ENCODE measurements at places on chromosomes 1 and 21.
A peak's percentile ranks its signal among the peaks of the same experiment; 100 is the strongest.

DNA sequence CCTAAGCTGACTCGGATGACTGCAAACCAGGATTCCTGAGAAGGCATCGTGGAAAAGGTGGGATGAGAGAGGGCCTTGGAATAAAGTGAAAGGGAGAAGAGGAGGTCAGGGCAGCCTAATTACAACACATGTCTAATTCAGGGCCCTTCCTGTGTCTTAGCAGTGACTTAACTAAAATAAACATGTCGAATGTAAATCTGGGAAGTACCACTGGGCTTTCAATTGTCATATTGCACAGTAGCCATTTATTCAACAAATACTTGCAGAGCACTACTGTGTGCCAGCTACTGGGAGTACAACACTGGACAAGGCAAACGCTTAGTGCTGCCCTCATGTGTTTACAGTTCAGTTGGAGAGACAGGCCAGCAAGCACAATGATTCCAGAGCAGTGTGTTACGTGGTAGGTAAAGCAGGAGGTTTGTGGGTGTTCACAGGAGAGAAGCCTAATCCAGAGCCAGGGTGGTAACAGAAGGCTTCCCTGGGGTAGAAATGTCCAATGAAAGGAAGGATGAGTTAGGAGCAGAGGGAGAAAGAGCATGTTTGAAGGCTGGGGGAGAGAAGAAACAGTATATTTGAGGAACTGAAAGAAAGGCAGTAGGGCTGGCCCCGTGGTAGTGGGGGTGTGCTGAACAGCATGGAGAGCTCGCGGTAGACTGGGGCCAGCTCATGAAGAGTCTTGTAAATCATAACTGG lies 38.0 kb upstream of the RASAL2 start:
- H3K4me1 ChIP-seq, result peaks cover 8% of the 10 kb centered on the region
- H3K36me3 ChIP-seq, result no peaks in the 10 kb centered on the region
- DNase-seq, result peak; percentile 28
- H3K27me3 ChIP-seq, result no peaks in the 10 kb centered on the region

- H3K27ac ChIP-seq, result no peak overlapping the region
- H3K36me3 ChIP-seq, result peaks cover 25% of the 10 kb centered on the region
- no peak overlapping the region for H3K4me3 ChIP-seq
- peak; percentile 81 for DNase-seq
- no peaks in the 10 kb centered on the region for H3K27me3 ChIP-seq
Measured at GRCh38 chr1:152029144-152029928, 7.5 kb downstream of the S100A11 start.

GRCh38 chr1:156652131-156652991 lies 10.4 kb downstream of the BCAN start:
- no peak overlapping the region for H3K27ac ChIP-seq
- no peaks in the 10 kb centered on the region for H3K36me3 ChIP-seq

DNA sequence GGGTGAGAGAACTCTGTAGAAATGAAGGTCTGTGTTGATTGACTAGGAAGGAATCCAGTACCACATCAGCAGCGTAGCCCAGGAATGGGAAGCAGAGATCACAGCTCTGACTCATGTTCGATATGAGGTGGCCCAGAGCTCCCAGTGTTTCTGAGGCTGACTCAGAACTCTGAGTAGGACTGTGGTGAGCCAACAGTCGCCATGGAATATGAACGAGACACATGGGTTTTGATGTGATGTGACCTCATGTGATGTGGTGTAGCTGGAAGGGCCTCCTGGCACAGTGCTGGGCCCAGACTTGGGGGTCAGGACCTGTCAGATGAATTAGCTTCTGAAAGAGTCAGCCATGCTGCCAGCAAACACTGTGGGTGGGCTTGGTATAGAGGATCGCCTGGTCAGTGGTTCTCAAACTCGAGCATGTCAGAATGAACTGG lies 237.0 kb downstream of the MRPL39 start:
- no peak overlapping the region for H3K4me3 ChIP-seq
- no peaks in the 10 kb centered on the region for H3K36me3 ChIP-seq
- H3K27me3 ChIP-seq, result no peaks in the 10 kb centered on the region
- H3K4me1 ChIP-seq, result no peaks in the 10 kb centered on the region
- no peak for DNase-seq
- no peak overlapping the region for H3K27ac ChIP-seq

DNA sequence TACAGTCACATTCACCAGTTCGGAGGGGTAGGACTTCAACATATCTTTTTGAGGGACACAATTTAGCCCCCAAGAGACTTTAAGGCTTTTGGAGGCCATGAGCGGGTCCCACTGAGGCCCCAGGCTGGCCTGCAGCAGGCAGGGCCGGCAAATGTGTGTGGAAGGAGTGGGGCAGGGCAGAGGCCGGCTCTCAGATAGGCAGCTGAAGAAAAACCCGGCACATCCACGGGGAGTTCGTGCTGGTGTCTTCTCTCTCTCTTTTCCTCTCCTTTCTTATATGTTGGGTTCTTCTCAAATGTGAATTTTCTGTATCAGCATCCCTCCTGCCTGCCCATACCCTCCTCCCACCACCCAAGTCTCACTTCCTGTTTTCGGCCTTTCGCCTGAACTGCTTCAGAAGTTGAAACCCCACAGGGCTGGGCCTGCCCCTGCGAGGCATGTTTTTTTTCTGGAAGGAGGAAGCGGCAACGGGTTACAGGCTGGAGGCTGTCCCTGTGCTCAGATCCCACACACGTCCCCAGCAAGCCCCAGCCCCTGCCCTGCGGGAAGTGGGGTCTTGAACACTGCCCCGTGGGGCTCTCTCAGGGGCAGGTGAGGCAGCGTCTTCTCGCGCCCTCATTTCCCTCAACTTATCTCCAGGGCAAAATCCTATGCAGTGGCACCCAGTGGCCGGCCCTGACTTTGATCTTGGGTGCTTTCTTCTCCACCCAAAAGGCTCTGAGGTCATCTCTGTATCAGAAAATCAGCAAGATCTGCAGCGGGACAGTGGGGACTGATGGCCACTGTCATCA lies 9.7 kb upstream of the UMODL1 start:
- H3K27me3 ChIP-seq, result no peaks in the 10 kb centered on the region
- peaks cover 5% of the 10 kb centered on the region for H3K4me1 ChIP-seq
- H3K27ac ChIP-seq, result no peak overlapping the region
- peak; percentile 17 for DNase-seq
- H3K4me3 ChIP-seq, result no peak overlapping the region
- no peaks in the 10 kb centered on the region for H3K36me3 ChIP-seq

GRCh38 chr1:186295980-186296379 lies 79.1 kb downstream of the TPR start:
- H3K4me3 ChIP-seq, result no peak within 1 kb of the TSS
- no peaks in the 10 kb centered on the region for H3K4me1 ChIP-seq
- no peaks in the 10 kb centered on the region for H3K36me3 ChIP-seq
- H3K27ac ChIP-seq, result no peak within 1 kb of the TSS
- no peaks in the 10 kb centered on the region for H3K27me3 ChIP-seq

DNA sequence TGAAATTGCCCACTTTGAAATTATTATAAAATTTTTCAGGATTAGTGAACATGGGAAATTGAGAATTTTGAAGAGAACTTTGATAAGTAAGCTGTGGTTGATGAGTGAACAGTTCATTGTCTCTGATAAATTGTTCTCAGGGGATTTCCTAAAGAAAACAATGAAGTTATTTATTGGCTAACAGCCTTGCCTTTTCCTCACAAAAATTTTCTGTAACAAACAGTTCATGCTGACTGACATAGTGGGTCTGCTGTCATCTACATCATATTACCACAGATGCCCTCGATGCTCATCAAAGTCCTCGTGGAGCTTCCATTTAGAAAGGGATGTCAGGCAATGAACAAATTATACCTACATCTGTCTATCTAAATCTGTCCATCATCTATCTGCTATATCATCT lies 113.4 kb downstream of the PTBP2 start:
- DNase-seq, result no peak
- no peaks in the 10 kb centered on the region for H3K36me3 ChIP-seq
- no peak overlapping the region for H3K4me3 ChIP-seq
- H3K27me3 ChIP-seq, result no peaks in the 10 kb centered on the region

GRCh38 chr1:17363351-17363750 lies 8.6 kb upstream of the PADI6 start:
- peak overlapping the region; percentile 57 for H3K4me3 ChIP-seq
- H3K4me1 ChIP-seq, result no peaks in the 10 kb centered on the region
- H3K36me3 ChIP-seq, result no peaks in the 10 kb centered on the region
- no peak for DNase-seq

GRCh38 chr1:200128944-200129879 lies 101.7 kb downstream of the NR5A2 start:
- H3K4me1 ChIP-seq, result no peaks in the 10 kb centered on the region
- no peaks in the 10 kb centered on the region for H3K36me3 ChIP-seq
- DNase-seq, result no peak
- H3K27ac ChIP-seq, result no peak overlapping the region

DNA sequence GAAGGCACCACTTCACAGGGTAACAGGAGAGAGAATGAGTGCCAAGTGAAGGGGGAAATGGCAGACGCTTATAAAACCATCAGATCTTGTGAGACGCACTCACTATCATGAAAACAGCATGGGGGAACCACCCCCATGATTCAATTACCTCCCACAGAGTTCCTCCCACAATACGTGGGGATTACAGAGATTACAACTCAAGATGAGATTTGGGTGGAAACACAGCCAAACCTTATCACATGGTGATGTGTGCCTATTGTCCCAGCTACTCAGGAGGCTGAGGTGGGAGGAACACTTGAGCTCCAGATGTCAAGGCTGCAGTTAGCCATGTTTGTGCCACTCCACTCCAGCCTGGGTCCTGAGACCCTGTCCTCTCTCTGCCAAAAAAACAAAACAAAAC lies 56.0 kb upstream of the DSCAM start:
- no peak overlapping the region for H3K27ac ChIP-seq
- no peak for DNase-seq
- H3K27me3 ChIP-seq, result no peaks in the 10 kb centered on the region
- H3K36me3 ChIP-seq, result no peaks in the 10 kb centered on the region
- no peaks in the 10 kb centered on the region for H3K4me1 ChIP-seq

- DNase-seq, result no peak
- H3K4me3 ChIP-seq, result no peak overlapping the region
- no peaks in the 10 kb centered on the region for H3K36me3 ChIP-seq
- H3K27ac ChIP-seq, result peak overlapping the region; percentile 5
- H3K27me3 ChIP-seq, result no peaks in the 10 kb centered on the region
Measured at GRCh38 chr1:94883691-94884090, 43.2 kb downstream of the CNN3 start.

- no peak overlapping the region for H3K27ac ChIP-seq
- no peak overlapping the region for H3K4me3 ChIP-seq
- DNase-seq, result no peak
- no peaks in the 10 kb centered on the region for H3K27me3 ChIP-seq
Measured at GRCh38 chr1:3817138-3817740, 20.9 kb upstream of the LRRC47 start.

DNA sequence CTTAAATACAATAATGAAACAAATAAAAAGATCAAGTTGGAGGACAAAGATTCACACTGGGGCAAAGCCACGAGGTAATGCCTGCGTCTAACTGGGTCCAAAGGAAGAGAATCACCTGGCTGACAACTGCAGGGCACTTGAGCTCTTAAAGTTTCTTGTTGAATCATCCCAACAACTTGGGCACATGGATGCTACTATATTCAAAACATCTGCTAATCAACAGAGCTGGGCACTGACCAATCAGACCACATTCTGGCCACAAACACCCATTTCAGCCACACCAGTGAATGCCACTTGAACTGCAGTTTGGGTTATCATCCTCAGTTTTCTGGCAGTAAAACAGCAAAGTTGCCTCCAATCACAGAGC lies 51.0 kb downstream of the ABCA4 start:
- H3K36me3 ChIP-seq, result no peaks in the 10 kb centered on the region
- no peak overlapping the region for H3K4me3 ChIP-seq
- peaks cover 16% of the 10 kb centered on the region for H3K4me1 ChIP-seq
- H3K27me3 ChIP-seq, result no peaks in the 10 kb centered on the region
- DNase-seq, result no peak

DNA sequence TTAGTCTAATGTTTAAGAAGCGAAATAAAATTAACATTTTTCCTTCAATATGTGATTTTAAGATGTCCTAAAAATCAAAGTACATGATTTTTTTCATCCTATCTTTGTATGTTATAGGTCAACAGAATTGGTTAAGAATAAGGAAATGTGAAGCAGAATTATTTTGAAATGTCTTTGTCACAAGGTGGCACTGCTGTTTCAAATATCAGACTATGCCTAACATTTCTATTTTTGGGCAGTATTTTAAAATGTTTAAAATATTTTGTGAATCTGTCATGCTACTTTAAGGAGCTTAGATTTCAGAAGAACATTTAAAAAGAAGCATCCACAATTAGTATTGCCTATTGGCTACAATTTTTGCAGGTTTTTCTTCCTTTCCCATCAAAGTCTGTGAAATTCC lies 38.7 kb downstream of the AMY1C start:
- H3K4me3 ChIP-seq, result no peak overlapping the region
- H3K4me1 ChIP-seq, result no peaks in the 10 kb centered on the region
- DNase-seq, result no peak
- H3K27me3 ChIP-seq, result no peaks in the 10 kb centered on the region

- H3K36me3 ChIP-seq, result no peaks in the 10 kb centered on the region
- no peak overlapping the region for H3K4me3 ChIP-seq
- H3K4me1 ChIP-seq, result no peaks in the 10 kb centered on the region
- no peaks in the 10 kb centered on the region for H3K27me3 ChIP-seq
- no peak for DNase-seq
- no peak overlapping the region for H3K27ac ChIP-seq
Measured at GRCh38 chr1:210617293-210617692, 288.6 kb downstream of the HHAT start.

DNA sequence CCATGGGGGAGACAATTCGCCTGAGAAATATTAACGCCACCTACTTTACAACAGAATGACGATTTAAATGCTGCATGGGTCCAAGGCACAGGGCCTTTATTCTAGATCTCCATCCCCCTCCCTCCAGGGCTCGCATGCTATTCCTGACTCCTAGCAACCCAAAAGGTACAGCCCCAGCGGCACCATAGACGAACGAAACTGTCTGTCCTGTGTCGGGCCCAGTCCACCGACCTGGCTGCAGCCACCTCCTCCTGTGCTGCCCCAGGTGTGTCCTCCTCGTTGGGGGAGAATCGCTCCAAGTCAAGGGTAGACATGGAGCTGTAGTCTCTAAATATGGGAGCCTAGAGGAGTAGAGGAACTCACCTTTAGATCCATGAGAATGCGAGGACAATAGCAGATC lies 196.5 kb downstream of the TOMM20 start:
- no peaks in the 10 kb centered on the region for H3K36me3 ChIP-seq
- no peaks in the 10 kb centered on the region for H3K27me3 ChIP-seq
- H3K27ac ChIP-seq, result no peak overlapping the region
- peaks cover 9% of the 10 kb centered on the region for H3K4me1 ChIP-seq

DNA sequence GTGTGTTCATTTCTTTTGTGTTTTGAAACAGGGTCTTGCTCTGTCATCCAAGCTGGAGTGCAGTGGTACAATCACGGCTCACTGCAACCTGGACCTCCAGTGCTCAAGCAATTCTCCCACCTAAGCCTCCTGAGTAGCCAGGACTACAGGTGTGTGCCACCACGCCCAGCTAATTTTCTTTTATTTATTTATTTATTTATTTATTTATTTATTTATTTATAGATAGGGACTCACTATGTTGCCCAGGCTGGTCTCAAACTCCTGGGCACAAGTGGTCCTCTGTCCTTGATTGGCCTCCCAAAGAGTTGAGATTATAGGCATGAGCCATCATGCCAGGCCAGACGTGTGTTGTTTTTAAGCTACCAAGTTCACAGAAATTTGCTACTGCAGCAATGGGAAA lies 43.8 kb upstream of the TLR5 start:
- no peak overlapping the region for H3K27ac ChIP-seq
- no peaks in the 10 kb centered on the region for H3K36me3 ChIP-seq
- DNase-seq, result no peak
- no peak overlapping the region for H3K4me3 ChIP-seq
